Left renal cortex interstitium (tissue), 4 donors: ENCODE measurements at places on chromosomes 2 and 18.

DNA sequence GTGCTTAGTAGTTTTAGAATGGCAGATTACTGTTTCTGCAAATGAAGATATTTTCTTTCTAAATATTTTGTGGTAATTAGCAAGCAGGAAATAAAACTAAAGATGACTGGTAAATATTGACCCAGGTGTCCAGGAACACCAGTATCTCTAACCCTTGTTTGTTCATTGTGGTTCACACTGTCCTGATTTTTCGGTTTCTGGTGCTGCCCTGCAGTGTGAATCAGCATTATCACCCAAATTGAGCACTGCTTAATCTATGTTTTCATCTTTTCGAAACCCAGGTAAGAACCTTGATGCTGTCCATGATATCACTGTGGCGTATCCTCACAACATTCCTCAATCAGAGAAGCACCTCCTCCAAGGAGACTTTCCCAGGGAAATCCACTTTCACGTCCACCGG is 167.4 kb downstream of the CAPN13 start:
- DNase-seq: no peak

GRCh38 chr2:239917125-239917956 is 107.8 kb downstream of the NDUFA10 start:
- DNase-seq: no peak

GRCh38 chr2:222677981-222678380 is 6.5 kb downstream of the MOGAT1 start:
- no peak for DNase-seq

- no peak for DNase-seq
Measured at GRCh38 chr2:53672881-53673522, 94.6 kb upstream of the CHAC2 start.

GRCh38 chr2:190412966-190413365 is 4.8 kb downstream of the MFSD6 start:
- no peak for DNase-seq

GRCh38 chr2:236968101-236968879 is 117.4 kb upstream of the COPS8 start:
- DNase-seq: no peak

DNA sequence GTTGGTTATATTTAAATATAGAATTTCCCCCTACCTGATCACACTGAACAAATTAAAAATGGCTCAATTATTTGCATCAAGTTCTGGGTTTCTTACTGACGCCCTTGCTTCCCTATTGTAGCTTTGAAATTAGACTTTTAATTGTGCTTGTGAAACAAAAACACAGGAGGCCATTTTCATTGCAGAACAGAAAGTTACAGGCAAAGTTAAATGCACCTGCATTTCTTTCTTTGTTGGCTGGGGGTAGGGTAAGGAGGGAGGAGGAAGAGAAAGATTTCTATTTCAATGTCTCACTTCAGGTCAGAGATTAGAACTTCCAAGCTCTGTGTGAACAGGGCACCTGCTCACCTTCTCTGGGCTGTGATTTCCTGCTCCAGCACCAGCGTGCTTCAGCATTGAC is 199.6 kb downstream of the BCL11A start:
- DNase-seq: no peak

DNA sequence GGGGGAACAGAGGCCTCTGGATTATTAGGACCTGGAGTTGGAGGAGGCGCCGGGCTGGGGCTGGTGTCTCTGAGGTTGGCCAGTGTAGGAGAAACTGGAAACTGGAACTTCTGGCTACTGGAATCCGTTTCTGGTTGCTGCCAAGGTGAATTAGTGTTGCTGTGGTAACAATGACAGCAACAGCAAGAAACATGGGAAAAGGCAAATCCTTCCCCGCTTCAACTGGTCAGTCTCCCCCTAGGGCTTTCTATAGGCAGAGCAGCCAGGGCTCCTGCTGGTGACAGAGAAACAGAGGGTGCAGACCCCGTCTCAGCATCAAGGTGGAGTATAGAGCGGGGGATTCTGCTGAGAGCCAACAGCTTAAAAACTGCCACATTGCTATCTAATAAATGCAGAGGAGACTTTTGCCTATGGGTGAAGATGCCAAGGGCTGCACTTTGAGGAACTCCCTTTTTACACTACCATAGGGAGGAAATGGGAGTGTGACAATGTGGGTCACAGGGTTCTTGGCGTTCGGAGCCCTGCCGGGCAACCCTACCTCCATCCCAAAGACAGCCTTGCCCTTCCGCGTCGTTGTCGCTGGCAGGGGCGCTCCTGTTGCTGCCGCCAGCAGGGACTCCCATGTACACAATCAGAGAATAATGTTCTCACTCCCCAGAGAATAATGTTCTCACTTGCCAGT is 81.4 kb upstream of the CABLES1 start:
- peak; percentile 13 for DNase-seq

- DNase-seq: no peak
Measured at GRCh38 chr2:164562666-164563065, 58.6 kb downstream of the GRB14 start.

- no peak for DNase-seq
Measured at GRCh38 chr2:111636905-111637304, 247.1 kb downstream of the ANAPC1 start.

- no peak for DNase-seq
Measured at GRCh38 chr18:388200-388599, 112.3 kb downstream of the COLEC12 start.

GRCh38 chr2:29039718-29040480 is 34.4 kb downstream of the PCARE start:
- no peak for DNase-seq

DNA sequence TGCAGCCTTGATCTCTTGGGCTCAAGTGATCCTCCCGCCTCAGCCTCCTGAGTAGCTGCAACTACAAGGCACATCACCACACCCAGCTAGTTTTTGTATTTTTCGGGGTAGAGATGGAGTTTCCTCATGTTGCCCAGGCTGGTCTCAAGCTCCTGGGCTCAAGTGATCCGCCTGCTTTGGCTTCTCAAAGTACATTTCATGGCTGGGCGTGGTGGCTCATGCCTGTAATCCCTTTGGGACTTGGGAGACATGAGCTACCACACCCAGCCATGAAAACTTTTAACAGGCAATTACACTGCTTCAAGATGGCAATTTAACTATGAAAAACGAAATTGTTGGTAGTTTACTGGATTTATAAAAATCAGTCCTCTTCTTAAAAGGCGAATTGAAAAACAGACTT is 69.7 kb downstream of the MEP1B start:
- DNase-seq: no peak

DNA sequence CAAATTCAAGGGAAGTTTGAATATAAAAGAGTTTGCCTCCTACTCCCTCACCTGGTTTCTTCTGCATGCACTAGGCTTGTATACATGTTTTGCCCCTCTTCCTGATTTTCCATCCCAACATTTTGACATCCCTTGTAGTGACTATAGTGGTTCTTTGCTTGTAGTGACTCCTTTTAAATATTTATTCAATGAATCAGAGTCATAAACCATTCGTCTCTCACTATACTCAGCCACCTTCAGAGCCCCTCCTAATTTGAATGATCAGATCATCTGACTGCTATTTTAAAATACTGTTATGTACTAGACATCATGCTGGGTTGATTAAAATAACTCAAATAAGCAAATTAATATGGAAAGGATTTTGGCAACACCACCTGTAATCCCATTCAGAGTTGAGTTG is 492.1 kb upstream of the PIK3C3 start:
- DNase-seq: no peak

DNA sequence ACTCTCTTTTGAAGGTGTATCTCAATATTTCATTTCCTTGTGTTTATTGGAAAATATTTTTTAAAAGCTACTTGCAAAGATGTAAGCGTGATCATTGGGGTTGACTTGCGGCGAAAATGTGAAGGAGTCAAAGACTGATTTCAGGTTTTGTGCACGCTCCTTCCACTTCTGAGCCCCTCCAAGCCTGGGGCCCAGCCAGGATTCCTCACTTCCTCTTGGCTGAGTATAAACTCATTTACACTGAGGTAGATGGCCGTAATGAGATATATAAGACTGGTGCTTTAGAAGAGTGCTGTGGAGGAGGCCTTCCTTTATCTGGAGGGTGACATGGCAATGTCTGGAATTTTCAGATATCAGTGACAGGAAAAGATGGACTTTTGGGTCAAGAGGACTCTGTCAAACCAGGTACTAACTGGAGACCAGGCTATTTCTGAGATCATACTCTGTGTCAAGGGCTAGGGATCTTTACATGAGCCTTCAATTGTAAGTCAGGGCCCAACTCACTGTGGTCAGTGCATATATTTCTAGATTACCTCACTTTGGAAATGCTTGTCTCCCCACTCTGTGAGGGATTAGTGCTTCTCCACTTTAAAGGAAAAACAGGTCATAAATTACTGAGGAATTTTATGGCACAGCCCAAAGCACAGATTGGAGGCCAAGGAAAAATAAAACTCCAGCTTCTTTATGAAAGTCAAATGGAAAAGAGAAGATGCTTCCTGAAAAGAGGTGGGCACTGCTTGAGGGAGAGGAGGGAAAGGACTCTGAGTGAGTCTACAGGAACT is 22.8 kb downstream of the PRKCE start:
- DNase-seq: no peak

DNA sequence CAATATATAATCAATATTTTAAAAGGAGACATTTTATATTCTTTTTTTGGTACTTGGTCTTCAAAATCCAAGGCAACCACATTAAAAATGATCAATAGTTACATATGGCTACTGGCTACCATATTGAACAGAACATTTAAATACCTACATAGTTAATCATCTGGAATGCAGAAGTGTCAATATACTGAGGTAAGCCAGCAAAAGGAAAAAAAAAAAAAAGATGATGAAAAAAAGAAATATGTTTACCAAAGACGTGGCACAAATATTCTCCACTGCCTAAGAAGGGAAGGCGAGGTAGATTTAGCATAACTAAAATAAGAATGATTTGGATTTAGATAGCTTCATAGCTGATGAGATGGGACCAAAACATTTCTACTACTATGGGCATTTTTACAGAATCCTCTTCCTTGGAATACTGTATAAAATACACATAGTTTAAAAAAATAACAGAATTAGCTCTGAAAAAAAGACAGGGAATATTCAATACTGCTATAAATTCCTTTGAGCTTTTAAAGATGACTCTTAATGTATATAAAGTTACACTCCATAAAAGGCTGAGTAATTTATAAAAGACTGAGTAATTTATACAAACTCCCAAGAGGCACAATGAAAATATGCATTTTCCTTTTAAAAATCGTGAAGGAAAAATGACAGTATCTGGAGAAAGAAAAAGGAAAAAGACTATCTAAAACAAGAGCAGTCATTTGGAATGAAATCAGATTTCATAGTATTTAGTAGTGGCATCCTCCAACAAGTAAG is 63.5 kb downstream of the CDH2 start:
- no peak for DNase-seq

DNA sequence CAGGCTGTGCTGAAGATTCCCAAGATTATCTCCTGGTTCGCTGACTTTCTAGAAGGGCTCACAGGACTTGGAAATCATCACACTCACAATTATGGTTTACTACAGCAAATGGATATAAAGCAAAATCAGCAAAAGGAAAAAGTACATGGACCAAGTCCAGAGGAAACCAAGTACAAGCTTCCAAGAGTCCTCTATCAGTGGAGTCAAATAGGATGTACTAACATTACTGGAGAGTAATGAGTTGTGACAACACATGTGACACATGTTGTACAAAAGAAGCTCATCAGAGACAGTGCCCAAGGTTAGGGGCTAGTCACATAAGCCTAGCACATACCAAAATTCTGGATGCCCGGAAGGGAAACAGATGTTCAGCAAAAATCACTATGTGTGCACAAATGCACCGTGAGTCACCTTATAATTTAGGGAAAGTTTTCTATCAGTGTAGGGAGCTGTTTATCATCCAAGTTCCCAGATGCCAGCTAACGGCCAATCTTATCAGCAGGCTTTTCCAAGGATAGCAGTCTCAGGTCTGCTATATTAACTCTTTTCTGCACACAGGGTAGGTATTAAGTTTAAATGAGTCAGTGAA is 9.5 kb downstream of the TMEM237 start:
- no peak for DNase-seq

GRCh38 chr2:30915486-30915885 is 108.2 kb upstream of the CAPN13 start:
- DNase-seq: peak; percentile 14

- DNase-seq: no peak
Measured at GRCh38 chr2:177554365-177554764, 161.8 kb downstream of the AGPS start.

DNA sequence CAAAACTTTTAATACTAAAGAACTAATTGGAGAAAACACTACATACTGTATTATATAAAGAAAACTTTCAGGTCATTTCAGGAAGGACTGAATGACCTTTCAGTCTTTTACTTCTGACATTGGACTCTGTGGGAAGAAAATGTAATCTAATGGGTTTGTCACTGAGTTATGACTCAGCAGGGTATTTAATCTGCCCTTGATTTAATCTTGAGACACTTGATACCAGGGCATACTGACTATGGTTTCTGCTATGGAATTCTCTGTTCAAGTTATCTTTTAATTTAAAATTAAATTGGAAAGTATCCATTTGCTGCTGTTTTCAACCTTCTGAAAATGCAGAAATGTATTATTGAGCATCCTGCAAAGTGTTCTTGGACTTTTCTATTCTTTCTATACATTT is 354.2 kb upstream of the GALNT5 start:
- no peak for DNase-seq

- no peak for DNase-seq
Measured at GRCh38 chr2:224137208-224137607, 98.1 kb upstream of the SERPINE2 start.

- DNase-seq: no peak
Measured at GRCh38 chr2:219452361-219453317, 18.0 kb downstream of the SPEG start.

DNA sequence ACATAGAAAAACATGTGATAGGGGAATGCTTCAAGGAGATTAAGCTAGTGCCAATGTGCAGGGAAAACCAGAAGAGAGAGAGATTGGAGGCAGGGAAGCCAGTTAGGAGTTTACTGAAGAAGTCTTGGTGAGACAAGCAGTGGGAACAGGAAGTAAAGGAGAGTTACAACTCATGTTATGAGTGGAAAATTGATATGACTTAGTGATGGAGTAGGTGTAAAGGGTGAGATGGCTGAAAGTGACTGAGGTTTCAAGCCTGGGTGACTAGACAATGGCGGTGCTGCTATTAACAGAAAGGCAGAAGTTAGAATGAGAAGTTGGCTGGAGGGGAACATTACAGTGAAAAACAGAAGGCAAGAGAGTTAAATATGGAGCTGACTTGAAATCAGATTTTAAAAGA is 16.5 kb downstream of the DOK1 start:
- DNase-seq: no peak

GRCh38 chr2:157785866-157786662 is 90.1 kb downstream of the ACVR1 start:
- no peak for DNase-seq

DNA sequence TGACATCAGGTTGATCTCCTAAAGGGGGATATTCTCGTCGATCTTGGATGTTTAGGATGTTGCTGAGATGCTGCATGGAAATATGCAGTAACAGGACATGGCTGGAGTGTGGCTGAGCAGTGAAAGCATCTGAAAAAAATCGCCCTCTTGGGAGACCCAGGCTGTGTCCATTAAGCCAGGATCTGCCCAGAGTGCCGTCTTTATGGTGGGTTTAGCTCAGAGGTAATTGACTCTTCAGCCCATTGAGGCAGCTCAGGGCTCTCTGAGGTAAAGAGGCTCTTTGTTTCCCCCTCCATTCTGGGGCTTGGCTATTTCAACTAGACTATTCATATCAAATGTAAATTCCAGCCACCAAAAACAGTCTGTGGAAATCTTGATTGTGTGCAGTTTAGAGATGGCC is 26.5 kb downstream of the OSBPL6 start:
- DNase-seq: no peak
